ENCODE measurements at places on chromosomes 1 and 21.

DNA sequence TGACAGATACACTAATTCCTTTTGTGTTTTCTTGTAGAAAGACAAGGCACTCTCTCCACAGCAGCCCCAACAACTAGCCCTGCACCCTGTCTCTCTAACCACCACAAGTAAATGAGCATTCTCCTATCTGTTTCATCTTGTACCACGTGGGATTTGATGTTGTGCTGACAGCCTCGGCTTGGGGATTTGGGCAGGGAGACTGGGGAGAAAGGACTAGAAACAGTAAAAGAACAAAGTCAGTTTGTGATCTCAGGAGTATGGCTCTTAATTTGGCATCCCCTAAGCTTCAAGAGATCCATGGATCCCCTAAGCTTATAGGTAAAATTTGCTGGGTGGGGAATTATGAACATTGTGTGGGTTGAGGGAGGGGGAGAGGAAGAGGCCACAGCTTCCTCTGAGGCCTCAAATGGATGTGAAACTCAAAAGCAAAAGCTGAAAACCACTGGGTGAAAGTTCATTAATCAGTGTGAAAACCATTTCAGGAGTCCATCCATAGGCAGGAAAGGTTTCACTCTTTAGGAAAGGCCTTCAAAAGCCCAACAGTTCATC, 3.1 kb downstream of the C1orf162 start:
- peak; percentile 5 for DNase-seq

- no peak for DNase-seq
These were observed 156.8 kb downstream of the NTPCR start for GRCh38 chr1:233107130-233107660.

DNA sequence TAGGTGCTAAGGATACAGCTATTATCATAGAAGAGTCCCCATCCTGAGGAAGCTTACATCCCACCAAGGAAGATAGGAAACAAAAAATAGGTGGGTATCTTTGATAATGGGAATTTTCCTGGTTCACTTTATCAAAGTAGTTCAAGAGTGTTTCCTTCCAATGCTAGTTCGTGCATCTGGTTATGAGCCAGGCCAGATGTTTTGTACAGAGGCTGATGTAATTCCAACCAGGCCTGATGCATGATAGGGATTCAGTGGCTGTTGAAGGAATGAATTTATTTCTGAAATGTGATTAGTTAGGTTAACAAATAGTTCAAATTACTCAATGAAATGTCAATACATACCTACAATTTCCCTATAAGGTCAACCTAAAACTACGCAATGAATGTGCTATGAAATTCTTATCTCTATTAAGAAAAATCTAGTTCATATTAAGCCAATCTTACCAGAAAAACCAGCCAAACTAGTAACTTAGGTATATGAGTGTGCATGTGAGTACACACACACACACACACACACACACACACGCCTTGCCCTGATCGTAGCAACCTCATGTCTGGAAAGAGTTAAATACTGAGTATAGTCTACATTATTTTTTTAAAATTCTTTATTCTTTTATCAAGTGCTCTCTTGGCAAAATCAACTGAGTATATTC, 9.5 kb upstream of the ZBTB18 start:
- no peak for DNase-seq

- no peak for DNase-seq
These were observed 1.7 kb downstream of the ZNF692 start for GRCh38 chr1:248857201-248857600.

DNA sequence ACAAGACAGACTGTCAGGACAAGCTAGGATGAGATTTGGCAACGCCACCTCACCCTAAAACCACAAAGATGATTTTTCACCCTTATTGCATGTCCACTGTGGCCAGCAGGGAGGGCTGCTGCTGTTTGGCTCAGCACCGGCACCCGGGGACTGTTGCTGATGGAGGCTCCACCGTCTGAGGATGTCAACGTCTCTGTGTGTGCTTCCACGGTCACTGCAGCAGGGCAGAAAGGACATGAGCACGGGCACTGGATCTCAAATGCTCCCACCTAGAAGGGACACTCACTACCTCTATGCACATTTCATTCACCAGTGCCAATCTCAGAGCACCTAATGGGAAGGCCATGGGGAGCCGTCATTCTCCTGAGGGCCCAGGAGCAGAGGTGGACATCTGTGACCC, 599.6 kb downstream of the PTPRU start:
- DNase-seq = no peak

- no peak for DNase-seq
These were observed 10.7 kb downstream of the LRRC47 start for GRCh38 chr1:3785456-3786157.

DNA sequence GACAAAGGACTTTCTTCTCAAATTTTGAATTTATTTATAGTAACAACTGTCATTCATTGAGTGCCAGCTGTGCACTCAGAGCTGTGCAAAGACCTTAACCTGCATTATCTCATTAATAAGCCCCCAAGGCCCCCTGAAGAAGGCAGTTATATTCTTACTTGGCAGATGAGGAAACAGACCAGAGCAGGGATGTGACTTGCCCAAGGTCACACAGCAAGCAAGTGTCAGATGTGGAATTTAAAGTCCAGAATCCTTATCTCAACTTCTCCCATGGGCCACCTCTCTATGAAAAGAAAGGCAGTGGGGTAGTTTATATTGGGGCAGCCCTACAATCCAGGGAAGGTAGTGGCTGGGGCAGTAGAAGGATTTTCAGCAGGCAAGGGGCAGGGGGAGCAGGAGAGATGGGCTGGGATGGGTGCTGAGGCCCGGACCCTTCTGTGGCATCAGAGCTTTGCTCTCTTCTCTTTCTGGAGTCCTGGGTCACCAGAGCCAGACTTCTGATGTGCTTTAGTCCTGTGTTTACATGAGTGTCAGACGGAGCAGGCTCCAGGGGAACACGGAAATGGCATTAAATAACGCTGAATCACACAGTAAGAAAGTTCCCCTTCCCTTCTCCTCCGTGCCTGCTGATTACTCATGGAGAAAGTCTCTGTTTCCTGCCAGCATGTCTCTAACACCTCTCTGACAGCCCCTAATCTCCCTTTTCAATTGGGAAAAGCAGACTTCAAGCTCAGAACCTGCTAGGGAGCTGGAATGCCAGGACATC, 39.5 kb downstream of the EPHB2 start:
- DNase-seq = no peak

DNA sequence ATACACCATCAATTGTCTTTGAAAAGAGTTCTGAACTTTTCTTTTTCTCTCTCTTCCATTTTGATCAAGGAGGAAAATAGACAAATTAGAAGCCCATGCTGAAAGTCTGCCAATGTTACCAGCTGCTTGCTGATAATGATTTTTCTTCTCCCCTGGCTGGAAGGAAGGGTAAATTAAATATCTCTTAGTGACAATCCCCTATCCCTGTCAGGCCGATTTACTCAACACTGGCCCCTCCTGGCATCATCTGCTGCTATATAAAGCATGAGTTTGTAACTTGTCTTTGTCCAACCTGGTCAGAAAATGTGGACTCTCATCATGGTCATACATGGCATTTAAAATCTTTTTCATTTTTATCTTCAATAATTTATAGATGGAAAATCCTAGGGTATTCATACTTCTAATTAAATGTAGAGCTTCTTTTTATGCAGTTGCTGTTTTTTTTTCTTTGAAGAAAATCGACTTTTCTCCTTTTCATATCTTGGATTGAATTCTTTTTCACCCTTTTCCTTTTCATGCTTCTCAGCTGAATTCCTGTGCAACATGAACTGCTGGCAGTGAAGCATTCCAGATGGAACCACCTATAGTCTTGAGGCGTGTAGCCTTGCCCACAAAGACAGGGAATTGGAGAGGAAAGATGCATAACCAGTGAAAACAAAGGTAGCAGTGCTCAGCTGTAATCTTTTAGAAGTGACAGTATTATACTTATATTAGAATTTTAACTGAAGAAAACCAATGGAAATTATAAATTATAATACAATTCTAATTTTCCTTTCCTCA, 214.7 kb upstream of the PTGFR start:
- DNase-seq = no peak

All from activated CD8-positive, alpha-beta memory T cell treated with anti-CD3 and anti-CD28 coated beads for 1 hour (primary cell).